ENCODE measurements at places on chromosomes 7 and 10.

- DNase-seq = no peak
Observed at GRCh38 chr10:27525819-27526218, 21.7 kb downstream of the RAB18 start.

DNA sequence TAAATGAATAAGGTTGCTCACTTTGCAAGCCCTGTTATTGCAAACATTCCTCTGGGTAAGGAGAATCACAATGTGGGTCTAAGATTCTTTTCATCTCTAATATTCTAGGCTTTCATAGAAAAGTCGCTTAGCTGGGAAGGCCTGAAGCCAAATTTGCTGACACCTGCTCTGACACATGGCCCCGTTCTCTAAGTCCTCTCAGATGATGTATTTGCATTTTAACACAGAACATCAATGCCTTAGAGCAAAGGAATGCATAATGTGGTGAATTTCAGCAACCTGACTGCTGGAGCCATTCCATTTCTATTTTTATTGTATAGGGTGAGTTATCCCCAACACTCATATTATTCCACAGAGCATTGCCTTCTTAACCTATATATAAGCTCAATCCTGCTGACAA lies 682.1 kb upstream of the NRP1 start:
- no peak for DNase-seq

GRCh38 chr10:124756156-124756903 lies 12.2 kb upstream of the FAM53B start:
- no peak for DNase-seq

DNA sequence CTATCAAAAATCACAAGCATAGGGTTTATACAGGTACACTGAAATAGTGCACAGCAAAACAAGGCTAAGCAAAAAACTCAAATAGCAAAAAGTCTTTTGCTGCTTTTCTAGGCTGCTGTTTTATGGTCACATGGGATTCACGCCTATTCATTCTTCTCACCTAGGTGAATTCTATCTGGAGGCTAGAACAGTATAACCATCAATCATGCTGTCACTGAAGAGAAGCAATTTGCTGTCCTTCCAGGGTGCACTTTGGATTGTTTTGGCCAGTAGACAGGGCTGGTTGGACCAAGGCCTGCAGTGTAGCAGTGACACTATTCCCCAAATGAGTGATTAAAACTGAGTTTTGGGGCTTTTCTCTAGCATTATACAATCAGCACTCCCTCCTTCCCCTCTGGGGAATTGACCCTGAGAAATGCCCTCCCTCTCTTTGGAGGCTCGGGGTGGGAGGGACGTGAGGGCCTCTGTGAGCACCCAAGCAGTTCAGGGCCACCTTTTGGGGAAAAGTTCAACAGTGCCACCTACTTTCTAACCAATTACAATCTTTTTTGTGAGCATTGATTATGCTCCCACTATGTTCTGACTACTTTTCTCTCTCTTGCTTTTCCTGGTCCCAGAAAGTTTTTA lies 16.2 kb upstream of the SND1 start:
- no peak for DNase-seq

- no peak for DNase-seq
Observed at GRCh38 chr7:140867467-140868462, 57.0 kb downstream of the BRAF start.

- DNase-seq = no peak
Observed at GRCh38 chr10:101831169-101831811, 12.3 kb downstream of the KCNIP2 start.

- DNase-seq = no peak
Observed at GRCh38 chr10:48314107-48314506, 7.6 kb downstream of the MAPK8 start.

DNA sequence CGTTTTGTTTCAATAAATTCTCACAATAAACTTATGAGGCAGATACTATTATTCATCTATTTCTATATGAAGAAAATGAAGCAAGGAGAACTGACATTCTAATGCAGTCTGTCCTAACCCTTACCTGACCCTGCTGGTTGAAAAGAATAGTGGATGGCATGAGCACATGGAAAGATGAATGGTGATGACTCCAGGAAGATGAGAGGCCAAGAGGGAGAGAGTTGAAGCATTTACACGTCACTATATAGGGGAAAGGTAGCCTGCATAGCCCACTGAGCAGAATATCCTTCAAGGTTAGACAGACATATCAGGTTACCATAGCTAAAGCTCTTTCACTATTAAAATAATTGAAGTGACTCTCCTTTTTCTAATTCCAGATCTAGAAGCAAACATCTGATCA lies 163.9 kb upstream of the CDK1 start:
- no peak for DNase-seq

GRCh38 chr10:122882766-122883165 lies 3.4 kb upstream of the FAM24B start:
- peak; percentile 16 for DNase-seq

DNA sequence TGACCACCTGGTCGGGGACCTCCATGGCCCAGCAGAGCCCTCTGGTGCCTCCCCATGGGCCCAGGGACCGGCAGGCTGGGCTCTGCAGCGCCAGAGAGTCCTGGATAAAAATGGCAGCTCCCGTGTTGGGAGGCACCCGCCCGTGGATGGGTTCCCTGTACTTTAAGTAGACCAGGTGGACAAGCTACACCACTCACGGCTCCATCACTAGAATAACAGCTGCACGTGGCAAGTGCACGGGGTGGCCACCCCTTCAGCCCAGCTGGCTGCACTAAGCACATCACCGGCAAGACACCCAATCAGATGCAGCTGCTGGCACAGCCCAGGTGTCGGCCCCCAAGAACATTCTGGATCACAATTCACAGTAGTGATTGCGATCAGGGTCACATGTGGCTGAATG lies 69.8 kb downstream of the DIP2C start:
- no peak for DNase-seq

- peak; percentile 71 for DNase-seq
Observed at GRCh38 chr10:129193148-129193547, 273.9 kb upstream of the MGMT start.

- DNase-seq = no peak
Observed at GRCh38 chr10:59037018-59037389, 139.4 kb upstream of the PHYHIPL start.

- no peak for DNase-seq
Observed at GRCh38 chr10:49758249-49758930, 3.7 kb downstream of the OGDHL start.

DNA sequence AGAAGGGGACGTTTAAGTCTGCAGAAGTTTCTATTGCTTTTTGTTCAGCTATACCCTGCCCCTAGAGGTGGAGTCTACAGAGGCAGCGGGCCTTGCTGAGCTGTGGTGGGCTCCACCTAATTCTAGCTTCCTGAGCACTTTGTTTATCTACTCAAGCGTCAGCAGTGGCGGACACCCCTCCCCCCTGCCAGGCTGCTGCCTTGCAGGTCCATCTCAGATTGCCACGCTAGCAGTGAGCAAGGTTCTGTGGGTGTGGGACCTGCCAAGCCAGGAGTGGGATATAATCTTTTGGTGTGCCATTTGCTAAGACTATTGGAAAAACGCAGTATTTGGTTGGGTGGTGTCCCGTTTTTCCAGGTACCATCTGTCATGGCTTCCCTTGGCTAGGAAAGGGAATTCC lies 147.3 kb upstream of the PRPS1L1 start:
- no peak for DNase-seq

DNA sequence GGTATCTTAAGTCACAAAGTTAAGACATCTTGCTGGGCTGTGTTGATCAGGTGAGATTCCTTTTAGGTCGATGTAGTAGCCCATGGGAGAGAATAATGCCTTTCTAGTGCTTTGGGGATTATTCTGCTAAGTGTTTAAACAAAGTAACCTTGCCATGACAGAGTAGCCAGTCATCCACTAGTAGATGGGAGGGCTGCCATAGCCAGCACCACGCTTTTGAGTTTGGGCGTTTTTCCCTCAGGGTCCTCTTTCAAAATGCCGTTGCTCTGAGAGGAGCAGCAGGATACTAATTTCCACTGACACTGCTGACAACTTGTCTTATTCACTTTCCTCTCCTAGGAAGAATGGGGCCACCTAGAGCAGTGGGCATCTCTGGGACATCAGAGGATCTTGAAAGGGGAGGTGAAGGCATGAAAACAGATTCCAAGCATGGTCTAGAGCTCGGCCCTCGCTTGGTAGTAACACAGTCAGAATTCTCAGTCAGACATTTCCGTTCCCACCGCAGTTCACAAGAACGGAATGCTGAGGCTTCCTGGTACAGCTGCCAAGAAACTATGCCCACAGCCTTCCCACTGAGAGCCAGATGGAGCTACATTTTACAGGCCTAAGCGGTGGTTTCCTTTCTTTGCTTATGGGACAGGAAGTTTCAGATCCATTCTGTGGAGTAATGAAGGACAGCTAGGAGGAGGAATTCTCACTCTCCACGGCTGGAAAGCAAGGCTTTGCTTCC lies 15.3 kb upstream of the RSU1 start:
- DNase-seq = peak; percentile 44

GRCh38 chr10:124035928-124036558 lies 57.4 kb downstream of the CHST15 start:
- peak; percentile 90 for DNase-seq

DNA sequence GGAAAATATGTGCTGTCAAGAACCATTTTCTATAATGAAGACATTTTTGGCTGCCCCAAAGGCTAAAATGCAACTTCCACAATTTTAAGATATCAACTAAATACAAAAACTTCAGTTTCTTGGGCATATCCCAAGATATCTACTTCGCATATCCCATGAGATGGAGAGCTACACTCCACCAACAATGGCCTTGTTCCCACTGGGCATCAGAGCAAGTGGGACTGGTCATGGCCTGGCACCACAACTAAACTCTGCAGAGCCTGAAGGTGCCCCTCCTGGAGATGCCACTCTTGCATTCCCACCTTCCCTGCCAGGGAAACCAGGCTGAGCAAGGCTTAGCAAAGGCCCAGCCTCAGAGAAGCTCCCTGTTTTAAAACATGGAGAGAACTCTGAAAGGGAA lies 75.8 kb upstream of the LRRC17 start:
- DNase-seq = no peak

- no peak for DNase-seq
Observed at GRCh38 chr10:4242561-4243035, 457.6 kb upstream of the KLF6 start.

GRCh38 chr10:59702347-59702746 lies 7.3 kb downstream of the SLC16A9 start:
- DNase-seq = no peak

- DNase-seq = peak; percentile 76
Observed at GRCh38 chr10:70405037-70405824, 1.3 kb downstream of the EIF4EBP2 start.

- peak; percentile 42 for DNase-seq
Observed at GRCh38 chr7:49483142-49483541, 290.3 kb upstream of the VWC2 start.

GRCh38 chr7:145665499-145666258 lies 450.9 kb upstream of the CNTNAP2 start:
- no peak for DNase-seq
